ENCODE measurements at places on chromosomes 12 and 14.

DNA sequence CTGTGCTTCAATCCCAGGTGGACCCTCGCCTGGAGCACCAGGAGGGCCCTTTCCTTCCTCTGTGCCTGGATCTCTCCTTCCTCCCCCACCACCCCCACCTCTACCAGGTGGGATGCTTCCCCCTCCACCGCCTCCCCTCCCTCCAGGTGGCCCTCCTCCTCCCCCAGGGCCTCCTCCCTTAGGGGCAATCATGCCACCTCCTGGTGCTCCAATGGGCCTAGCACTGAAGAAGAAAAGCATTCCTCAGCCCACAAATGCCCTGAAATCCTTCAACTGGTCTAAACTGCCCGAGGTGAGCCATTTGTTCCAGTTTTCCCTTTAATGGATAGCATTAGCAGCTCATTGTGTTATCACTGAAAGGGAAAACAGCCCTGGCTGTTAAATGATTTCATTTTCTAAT, 134.0 kb downstream of the GPR135 start:
- no peak for DNase-seq

DNA sequence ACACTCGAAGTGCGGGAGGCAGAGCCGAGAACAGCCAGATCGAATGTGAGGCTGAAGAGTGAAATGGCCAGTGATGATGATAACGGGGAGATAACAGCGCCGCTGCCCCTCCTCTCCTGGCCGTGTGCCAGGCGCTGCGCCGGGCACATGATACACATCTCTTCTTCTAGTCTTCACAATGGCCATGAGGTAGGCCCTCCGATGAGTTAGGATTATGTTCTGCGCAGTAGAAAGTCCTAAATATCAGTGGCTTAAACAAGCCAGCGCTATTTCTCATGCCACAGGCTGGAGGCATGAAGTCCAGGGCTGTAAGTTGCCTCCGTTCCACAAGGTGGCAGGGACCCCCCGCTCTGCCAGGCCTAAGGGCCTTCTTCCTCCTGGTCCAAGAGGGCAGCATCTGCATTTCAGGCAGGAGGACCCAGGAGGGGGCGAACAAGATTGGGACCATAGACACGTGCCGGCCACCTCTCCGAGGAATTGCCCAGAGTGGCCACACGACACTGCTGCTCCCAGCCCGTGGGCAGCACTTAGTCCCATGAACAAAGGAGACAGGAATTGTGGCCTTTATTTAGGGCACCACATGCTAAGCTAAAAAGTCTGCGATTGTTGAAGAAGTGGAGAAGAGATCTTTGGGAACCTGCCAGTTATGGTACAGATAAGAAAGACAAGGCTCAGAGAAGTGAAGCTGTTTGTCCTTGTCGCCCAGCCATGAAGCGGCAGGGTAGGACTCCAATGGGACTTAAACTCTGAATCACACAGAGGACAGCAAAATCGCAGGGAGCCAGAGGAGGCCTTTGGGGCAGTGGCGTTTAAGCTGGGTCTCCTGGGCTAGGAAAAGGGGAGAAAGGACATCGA, 10.9 kb upstream of the HVCN1 start:
- no peak for DNase-seq

GRCh38 chr12:53481939-53482586, 17.2 kb downstream of the MAP3K12 start:
- no peak for DNase-seq

- DNase-seq: no peak
These were observed 121.5 kb downstream of the STXBP6 start for GRCh38 chr14:24928386-24928900.

- DNase-seq: no peak
These were observed 7.6 kb downstream of the CLECL1 start for GRCh38 chr12:9725213-9725870.

DNA sequence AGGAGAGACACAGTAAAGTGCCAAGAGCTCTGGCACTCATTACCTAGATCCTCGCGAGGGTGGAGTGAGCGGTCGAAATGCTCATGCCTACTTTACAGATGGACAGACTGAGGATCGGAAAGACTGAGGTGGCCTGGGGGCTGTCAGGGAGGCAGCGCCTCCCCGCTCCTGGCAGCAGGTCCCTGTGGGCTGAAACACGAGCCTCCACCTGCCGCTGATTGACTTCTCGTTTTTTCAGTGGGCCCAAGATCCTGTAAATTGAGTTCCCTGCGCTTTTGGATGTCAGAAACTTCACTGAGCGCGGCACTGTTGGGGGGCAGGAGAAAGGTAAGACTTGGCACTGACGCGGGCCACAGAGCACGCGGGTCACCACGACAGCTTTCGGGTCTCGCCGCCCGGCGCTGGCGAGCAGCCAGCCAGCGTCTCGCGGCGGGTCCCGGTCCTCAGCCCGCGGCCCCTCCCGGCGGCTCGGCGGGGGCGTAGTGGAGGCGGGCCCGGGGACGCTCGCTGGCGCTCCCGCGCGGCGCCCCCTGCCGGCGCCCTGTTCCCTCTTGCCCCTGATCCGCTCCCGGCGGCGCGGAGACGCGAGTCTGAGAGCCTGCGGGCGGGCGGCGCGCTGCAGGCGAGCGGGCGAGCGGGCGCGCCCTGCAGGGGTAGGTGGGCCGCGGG, 552 bp upstream of the SCN8A start:
- peak; percentile 51 for DNase-seq

GRCh38 chr14:21096438-21096837, 2.0 kb downstream of the ZNF219 start:
- no peak for DNase-seq

- no peak for DNase-seq
These were observed 128.6 kb upstream of the PLEKHG7 start for GRCh38 chr12:92574051-92574783.

All from T-helper 22 cell (primary cell).